ENCODE measurements at places on chromosomes 1 and 21. TPM values are rescaled to one million over a fixed set of nuclear protein-coding genes. Genes with fewer than 3 reads are reported as not detected.

Gene RIMKLA
- total RNA-seq = 2.3 TPM

Gene TNFAIP8L2
- 0.34 TPM for total RNA-seq

Gene RGSL1
- not detected for total RNA-seq

Gene CYP4A11
- total RNA-seq = not detected

Gene FCRL5
- total RNA-seq = 3.8 TPM

Gene MEX3A
- 1.2 TPM for total RNA-seq

Gene METTL25B
- total RNA-seq = 49.5 TPM

Gene TMEM240
- 2.9 TPM for total RNA-seq

Gene BMP8A
- 0.23 TPM for total RNA-seq

Gene HES4
- 63.6 TPM for total RNA-seq

Gene HSPG2
- 298 TPM for total RNA-seq

Gene KCNK1
- 6.9 TPM for total RNA-seq

Gene C1orf21
- 83.6 TPM for total RNA-seq

Gene NRIP1
- total RNA-seq = 45.5 TPM

Gene DISP1
- 7.1 TPM for total RNA-seq

Gene FAM163A
- 0.16 TPM for total RNA-seq

Gene RGS2
- total RNA-seq = 65.2 TPM

Gene TPR
- 121 TPM for total RNA-seq

Gene CRNN
- not detected for total RNA-seq

Gene CBS
- total RNA-seq = 65.8 TPM

Gene PRAMEF18
- not detected for total RNA-seq

Gene PRKCZ
- 41.6 TPM for total RNA-seq

Gene KRTAP7-1
- total RNA-seq = not detected

Gene CHI3L2
- 4.6 TPM for total RNA-seq

Gene RIPK4
- 34.3 TPM for total RNA-seq

Gene SMCP
- total RNA-seq = not detected

Gene SYCP1
- total RNA-seq = not detected

Gene F11R
- total RNA-seq = 166 TPM

Gene CYYR1
- total RNA-seq = 27.6 TPM

Gene DSCAM
- total RNA-seq = not detected

Gene ACTN2
- 6.7 TPM for total RNA-seq

Gene BRINP3
- total RNA-seq = not detected

Gene COL16A1
- 110 TPM for total RNA-seq

Gene PTPN7
- total RNA-seq = 4.2 TPM

Gene KRTAP10-12
- not detected for total RNA-seq

Gene OLIG1
- not detected for total RNA-seq

Gene URB2
- total RNA-seq = 15.0 TPM

Gene CD53
- 20.9 TPM for total RNA-seq

Gene CD247
- total RNA-seq = 4.7 TPM

Gene HTR6
- total RNA-seq = not detected

Gene PPIAL4G
- total RNA-seq = 0.34 TPM

Gene CFAP74
- 0.83 TPM for total RNA-seq

Gene ARHGEF16
- total RNA-seq = 28.5 TPM

Gene KRTAP12-2
- not detected for total RNA-seq

Gene SHISAL2A
- 1.1 TPM for total RNA-seq

Gene AMPD1
- total RNA-seq = 0.86 TPM

Gene WDR64
- total RNA-seq = not detected

Gene JTB
- total RNA-seq = 103 TPM

Gene DCST1
- not detected for total RNA-seq

Gene ITLN2
- total RNA-seq = not detected

Gene PLA2G2D
- total RNA-seq = not detected

Gene NBPF6
- not detected for total RNA-seq

Gene OR2L3
- not detected for total RNA-seq
